ENCODE measurements at places on chromosomes 11 and 22.

DNA sequence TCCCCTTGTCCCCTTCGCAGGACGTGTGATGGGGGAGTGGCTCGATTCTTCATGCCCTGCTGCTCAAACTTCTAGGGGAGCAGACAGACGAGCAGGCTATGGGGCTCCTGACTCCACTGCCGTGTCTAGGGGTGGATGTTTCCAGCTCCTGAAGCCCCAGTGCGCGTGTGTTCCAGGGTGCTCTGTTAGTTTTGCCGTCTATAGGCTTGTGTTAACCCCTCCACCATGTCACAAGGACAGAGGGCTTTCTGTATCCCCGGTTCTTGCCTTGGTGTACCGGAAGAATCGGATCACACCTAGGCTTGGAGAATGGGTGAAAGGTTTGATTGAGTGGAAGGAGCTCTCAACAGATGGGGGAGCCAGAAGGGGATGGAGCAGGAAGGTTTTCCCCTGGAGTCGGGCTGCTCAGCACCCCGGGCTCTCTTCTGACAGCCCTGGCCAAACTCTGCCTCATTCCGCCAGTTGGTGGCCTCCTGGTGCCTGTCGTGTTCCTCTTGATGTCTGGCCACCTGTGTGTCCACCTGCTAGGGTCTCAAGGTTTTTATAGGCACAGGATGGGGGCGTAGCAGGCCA lies 810.7 kb downstream of the BRD1 start:
- DNase-seq: no peak

DNA sequence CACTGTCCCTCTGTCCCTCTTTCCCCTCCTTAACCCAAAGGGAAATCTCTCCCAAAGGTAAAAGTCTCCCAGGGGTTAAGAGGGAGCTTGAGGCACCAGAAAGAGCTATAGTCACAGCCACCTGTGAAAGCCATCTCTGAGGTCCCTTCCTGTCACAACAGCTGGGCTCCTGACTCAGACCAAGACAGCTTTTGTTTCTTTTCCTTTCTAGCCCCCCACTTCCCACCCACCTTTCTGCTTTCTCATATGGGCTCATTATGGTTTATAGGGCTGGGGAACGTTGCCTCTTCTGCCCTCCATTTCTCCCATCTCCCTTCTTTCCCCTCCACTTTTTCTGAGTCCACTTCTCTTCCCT lies 19.1 kb downstream of the MIF start:
- DNase-seq: no peak

GRCh38 chr11:112221274-112221835 lies 4.9 kb upstream of the PTS start:
- no peak for DNase-seq

DNA sequence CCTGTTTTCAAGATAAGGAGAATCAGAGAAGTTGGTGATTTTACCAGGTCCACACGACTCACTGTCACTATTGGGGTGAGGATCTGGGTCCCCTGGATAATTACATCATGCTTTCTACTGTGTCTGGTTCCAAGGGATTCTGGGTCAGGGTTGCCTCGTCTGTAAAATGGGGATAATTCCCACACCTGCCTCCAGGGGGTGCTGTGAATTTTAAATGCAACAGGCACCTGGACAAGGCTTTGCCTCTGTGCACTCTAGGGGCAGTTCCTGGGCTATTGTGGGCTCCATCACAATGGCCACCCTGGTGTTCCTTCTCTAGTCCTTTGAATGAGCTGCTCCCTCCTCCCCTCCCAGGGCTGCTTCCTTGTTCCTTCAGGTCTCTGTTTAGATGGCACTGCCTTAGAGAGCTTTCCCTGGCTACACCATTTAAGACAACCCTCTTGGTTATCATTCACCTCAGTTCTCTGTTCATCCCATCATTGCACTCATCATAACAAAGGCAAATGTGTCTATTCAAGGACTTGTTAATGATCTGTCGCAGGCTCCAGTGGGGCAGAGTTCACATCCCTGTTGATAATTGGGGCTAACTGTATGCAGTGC lies 178.6 kb downstream of the MIAT start:
- peak; percentile 70 for DNase-seq

DNA sequence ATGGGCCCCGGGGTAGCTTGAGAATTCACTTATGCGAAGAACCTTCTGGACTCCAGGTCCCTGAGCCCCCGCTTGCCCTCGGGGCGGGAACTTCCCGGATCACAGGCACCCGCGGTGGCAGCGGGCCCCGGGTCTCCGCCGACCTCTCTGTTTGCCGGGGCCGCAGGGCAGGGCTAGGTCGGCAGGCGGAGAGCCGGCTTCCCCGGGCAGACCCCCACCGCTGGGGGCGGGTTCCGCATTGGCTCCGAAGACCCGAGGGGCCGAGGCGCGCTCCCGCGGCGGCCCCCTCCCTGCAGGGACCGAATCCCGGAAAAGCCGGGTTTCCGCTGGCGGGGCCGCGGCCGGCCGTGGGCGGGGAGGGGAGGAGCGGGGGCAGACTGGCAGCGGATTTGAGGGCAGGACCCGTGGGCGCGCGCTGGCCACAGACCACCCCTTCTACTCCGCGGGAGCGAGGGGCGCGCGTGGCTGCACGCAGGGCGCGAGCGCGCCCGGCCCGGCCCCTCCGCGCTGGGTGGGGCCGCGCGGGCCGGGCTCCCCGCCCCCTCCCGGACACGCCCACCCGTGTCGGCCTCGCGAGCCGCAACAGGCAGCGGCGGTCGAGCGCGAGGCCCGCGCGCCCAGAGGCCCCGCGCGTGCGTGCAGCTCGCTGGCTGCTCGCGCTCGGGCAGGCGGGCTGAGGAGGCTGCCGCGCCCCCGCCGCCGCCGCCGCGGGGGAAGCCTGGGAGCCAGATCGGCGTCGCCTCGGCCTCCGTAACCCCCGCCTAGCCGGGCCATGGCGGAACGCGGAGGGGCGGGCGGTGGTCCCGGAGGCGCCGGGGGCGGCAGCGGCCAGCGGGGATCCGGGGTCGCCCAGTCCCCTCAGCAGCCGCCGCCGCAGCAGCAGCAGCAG lies at the start of gene PACS1:
Gene PACS1 (plus strand): TSS at position 558 of the 889 bp plus-strand sequence. CDS start 215 bp downstream, at position 773.
- DNase-seq: peak; percentile 62

DNA sequence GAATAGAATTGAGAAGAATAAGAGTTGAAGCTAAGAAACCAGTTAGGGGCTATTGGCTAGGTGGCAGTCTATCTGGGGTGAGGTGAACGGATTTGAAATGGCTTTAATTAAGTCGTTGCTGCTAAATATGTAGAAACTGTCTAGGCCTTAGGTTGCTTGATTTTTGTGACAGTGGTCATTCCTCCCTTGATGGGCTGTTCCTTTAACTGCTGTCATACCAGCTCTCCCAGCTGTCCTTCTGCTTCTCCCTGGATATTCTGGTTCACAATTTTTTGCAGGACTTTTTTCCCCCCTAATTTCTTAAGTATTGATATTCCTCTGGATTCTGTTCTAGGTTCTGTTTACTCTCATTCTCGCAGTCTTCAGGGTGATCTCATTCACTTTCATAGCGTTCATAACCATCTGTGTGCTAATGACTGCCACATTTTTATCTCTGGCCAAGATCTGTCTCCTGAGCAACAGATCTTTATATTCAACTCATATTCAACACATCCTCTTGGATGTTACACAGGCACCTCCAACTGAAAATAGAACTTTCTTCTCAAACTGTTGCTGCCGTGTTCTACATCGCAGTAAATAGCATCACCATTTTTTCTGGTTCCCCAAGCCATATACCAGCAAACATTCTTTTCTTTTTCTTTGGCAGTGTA lies 134.1 kb downstream of the UVRAG start:
- DNase-seq: no peak

DNA sequence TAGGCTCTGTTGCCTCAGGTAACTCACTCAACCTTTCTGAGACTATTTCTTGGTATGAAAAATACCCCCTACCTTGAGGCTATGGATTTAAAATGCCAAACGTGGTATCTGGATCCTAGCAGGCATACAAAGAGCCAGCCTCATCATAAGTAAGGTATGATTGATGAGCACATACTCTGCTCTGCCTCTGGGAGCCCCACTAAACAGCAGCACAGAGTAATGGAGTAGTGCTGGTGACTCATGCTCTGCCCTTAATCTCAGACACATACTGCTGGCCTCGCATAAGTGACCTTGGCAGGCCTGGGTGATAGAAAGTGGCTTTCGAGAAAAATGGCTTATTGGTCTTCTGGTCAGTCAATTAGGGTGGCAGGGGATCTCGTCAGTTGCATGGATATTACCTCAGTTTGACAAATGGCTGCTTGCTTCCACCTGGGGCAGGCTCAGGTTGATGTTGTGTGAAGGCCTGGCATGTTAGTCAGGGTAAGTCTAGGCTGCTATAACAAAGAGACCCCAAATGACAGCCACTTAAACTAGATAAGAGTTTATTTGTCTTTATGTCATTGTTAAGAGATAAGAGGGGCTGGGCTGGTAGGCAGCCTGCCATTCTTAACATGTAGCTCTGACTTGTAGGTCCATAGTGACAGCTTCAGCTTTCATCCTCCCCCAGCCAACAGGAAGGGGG lies 15.2 kb upstream of the SLC6A5 start:
- DNase-seq: no peak

DNA sequence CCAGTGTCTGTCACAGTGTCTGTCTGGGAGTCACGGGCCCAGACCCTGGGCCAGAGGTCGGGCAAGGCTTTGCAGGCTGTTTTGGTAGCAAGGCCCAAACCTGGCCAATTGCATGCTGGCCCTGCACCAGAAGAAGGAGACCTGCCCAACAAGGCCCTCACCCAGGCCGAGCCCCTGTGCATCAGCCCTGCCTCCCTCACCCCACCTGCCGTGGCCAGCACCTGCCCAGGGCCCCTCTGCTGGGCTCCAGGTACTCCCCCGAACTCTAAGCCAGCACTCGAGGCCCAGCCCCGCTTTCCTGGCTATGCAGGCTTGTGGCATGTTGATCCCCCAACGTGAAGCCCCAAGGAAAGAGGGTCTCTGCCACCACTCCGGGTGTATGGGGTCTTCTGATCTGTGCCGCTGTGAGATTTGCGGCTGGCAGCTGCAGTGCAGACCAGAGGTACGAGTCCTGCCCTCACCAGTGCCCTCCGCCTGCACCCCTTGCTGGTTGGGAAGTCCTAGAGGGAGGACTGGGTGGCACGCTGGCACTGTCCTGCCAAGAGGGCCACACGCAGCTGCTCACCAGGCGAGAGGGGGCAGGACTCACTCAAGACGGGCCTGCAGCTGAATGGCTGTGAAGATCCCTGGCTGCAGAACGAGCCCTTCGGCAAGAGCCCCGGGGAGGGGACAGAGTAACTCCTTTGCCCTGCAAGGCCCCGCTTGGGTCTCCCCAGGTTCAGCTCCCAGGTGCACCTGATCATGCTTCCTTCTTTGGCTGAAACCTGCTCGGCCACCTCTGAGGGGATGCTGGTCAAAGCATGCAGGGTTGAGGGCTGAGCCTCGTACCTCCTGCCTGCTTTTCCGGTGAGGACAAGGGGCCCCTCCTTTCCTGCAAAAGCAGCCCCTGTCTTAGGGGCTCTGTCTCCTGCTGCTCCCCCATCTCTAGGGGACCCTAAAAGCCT lies 6.7 kb upstream of the SEPTIN5 start:
- no peak for DNase-seq

DNA sequence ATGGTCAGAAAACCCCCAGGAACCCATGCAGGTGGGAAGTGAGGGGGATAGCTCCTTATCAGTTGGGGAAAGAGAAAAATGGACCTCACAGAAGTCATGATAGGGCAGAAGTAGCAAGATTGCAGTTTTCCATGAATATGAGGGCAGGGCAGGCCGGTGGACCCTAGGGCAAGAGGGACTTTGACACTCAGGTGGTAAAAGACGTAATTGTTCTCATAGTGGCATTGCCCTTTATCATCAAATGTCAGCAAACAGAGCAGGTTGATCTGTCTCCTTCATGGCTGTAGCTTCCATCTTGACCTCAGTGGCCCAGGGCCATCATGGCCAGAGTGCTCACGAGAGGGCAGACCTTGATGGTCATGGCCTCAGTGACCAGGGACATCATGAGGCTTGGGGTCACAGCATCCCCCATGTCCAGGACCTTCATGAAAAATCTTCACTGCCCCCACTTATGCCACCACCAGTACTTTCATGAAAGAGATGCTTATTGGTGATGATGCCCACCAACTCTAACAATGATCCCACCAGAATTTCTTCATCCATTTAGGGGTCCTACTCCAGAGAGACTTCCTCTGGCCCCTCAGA lies 127.1 kb downstream of the SNX19 start:
- no peak for DNase-seq

DNA sequence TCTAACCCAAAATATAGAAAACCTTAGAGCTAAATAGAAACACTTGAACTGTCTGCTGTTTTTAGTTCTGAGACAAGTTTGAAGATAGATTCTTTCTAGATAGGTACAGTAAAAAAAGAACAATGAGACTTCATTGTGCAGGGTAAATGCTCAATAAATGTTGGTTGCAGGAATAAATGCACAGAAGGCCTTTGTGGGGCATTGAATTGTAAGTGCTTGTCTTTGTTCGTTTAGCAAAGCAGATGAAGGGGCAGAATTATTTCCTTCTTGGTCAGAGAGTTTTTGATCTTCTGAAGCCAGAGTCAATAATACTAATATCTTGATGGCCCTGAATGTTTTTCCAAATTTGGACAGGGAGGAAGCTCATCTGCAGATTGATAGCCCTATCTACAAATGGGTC lies 340.4 kb downstream of the OPCML start:
- peak; percentile 45 for DNase-seq

DNA sequence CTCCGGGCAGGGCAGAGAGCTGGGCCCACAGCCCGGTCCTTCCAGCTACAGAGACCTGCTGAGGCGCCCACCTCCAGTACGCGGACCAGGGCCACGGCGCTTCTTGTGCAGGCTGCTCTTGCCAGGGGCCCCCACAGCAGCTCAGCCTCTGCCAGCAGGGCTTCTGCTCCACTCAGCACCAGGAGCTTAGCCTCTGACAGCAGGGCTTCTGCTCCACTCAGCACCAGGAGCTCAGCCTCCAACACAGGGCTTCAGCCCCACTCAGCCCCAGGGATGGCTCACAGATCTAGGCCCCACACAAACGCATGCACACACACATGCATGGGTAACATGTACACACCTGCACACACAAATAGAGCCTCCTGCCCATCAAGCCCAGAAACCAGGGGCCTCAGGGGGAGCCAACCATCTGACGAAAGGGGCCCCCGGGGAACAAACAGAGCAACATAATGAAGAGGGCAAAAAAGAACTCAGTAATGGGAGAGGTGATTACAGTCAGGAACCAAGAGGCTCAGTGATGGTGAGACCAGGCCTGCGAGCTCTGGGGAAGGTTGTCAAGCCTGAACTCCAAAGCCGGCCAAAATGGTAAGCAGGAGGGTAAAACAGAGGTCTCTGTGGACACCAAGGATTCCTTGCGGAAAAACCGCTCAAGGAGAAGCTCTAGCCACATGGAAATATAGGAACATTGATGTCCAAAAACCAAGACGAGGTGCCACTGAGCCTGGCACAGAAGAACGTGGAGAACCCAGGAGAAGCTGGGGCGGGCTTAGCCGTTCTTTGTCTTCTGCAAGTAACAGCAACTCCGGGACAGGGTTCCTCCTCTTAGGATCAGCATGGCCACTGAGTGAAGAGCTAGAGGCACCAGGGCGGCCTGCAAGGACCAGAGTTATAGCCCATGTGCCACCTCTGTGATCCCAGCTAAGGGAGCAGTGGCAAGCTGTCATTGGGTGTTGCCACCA lies 46.5 kb downstream of the GNB1L start:
- DNase-seq: no peak

Measured in SK-MEL-5 (cell line).